ENCODE measurements at places on chromosomes 6 and 20.

- DNase-seq, result no peak
Observed at GRCh38 chr6:117449549-117450439, 24.1 kb upstream of the ROS1 start.

GRCh38 chr6:15675536-15676220 lies 12.8 kb upstream of the DTNBP1 start:
- DNase-seq, result no peak

GRCh38 chr6:52389626-52390360 lies 27.8 kb downstream of the PAQR8 start:
- peak; percentile 59 for DNase-seq

- no peak for DNase-seq
Observed at GRCh38 chr6:47288267-47289090, 21.2 kb downstream of the TNFRSF21 start.

DNA sequence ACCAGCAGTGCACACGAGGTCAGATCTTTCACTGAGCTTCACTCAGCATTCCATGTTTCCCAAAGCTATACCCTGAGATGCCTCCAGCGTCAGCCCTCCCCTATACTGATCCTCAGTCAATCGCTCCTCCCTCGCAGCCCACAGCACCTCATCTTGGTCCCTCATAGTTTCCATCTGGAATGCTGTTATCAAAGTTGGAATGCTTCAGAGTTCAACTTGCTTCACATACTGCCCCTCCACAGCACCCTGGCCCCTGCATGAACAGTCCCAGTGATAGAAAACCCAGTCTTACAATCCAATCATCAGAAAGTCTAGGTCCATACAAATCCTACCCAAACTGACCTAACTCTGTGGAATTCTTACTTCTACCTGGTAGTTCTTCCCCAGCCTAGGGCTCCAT lies 20.0 kb downstream of the SPAG4 start:
- no peak for DNase-seq

GRCh38 chr20:50120935-50121693 lies 8.2 kb upstream of the UBE2V1 start:
- no peak for DNase-seq

- no peak for DNase-seq
Observed at GRCh38 chr6:47862731-47863130, 80.9 kb downstream of the OPN5 start.

GRCh38 chr6:80938131-80938530 lies 814.4 kb downstream of the TENT5A start:
- DNase-seq, result no peak

DNA sequence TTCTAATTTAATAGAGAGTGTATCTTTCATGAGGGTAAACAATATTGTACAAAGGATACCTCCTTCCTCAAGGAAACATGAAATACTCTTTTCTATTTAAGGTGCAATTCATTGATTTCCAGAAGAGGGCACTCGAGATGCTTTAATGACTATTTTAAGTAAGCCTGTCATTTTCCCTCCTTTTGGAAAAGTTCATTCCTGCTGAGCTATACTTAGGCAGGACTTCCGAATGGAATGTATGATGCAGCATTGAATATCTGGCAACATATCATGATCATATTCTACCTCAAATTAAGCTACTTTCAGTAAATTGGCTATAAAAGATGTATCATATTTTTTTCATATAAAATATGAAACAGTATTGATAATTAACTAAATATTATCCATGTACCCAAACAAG lies 5.0 kb downstream of the DST start:
- DNase-seq, result no peak

- no peak for DNase-seq
Observed at GRCh38 chr6:160077526-160077925, 44.1 kb upstream of the SLC22A1 start.

DNA sequence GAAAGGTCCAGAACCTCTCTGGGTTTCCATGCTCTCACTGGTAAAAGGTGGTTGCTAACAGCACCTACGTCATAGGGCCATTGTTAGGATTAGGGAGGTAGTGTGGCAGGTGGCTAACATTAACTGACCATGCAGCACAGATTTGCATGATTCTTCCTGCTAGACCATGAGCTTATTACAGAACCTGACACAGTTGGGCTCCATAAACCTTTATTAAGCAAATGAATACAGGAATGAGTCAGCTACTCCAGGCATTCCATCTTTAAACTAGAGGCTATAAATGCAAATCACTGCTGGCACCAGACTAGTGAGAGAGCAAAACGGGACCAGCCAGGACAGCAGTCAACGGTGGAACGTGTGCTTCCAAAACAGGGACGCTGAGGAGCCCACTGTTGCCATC lies 440.1 kb downstream of the PTPRT start:
- no peak for DNase-seq

- no peak for DNase-seq
Observed at GRCh38 chr6:87721311-87721710, 19.3 kb upstream of the AKIRIN2 start.

DNA sequence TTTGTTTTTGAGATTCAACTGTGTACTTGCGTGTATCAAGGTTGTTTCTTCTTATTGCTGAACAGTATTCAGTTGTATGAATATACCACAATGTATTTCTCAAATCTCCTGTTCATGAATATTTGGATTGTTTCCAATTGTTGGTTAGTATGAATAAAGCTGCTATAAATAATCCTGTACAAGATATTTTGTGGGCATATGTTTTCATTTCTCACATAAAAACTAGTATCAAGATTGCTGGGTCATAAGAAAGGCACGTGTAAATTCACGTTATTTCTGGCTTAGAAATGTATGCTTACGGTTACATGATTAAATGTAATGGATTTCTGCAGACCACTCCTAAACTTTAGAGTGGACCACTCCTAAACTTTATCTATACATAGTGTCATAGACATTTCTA lies 96.6 kb downstream of the BTBD3 start:
- DNase-seq, result no peak

DNA sequence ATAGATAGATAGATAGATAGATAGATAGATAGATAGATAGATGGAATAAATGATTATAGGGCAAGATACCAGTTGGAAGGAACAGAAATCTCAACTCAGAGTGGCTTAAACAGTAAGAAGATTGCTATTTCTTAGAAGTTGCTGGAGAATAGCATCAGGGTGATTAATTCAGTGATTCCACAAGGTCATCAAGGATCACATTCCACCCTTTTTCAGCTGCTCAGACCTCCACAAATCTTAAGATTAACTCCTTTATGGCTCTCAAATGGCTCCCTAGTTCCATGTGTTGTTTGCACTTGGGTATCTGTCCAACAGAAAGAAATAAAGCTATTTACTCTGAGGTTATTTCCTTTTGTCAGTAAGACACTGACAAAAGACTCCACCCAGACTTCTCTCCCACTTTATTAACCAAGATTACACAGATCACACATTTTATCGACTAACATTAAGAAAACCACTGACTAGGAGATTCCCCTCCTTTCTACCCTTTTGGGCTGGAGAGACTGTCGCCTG lies 68.3 kb upstream of the KIF16B start:
- DNase-seq, result no peak

- no peak for DNase-seq
Observed at GRCh38 chr6:16677458-16677857, 83.8 kb downstream of the ATXN1 start.

DNA sequence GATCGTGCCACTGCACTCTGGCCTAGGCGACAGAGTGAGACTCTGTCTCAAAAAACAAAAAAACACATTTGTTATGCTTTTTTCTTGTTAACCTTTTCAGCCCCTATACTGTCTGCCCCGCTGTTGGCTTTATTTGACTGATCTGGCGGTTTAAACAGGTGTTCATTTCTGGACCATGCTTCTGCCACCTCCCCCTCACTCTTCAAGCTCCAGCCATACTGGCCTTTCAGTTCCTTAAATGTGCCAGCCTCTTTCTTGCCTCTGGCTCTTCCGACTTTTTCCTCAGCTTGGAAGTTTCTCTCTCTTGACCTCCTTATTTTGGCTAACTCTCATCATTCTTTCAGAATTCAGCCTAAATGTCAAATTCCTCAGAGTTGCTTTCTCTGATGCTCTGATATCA lies 35.2 kb upstream of the TXLNB start:
- DNase-seq, result no peak

DNA sequence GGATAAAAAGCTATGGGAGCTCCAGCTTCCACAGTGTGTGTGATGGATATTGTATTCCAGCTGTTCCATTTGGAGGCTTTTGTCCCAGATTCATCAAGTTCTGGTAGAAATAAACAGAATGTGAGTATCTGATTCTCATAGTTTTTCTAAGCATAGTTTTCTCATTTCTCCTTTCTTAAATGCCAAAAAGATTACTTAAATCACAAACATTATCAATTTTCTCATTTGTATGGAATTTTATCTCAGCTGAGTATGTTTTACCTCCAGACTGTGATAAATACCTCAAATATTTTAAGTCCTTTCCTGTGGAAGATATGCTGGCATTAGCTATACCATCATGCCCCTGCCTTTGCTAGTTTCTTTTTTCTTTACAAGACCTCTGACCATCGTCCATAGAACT lies 767.3 kb downstream of the TFAP2A start:
- no peak for DNase-seq

DNA sequence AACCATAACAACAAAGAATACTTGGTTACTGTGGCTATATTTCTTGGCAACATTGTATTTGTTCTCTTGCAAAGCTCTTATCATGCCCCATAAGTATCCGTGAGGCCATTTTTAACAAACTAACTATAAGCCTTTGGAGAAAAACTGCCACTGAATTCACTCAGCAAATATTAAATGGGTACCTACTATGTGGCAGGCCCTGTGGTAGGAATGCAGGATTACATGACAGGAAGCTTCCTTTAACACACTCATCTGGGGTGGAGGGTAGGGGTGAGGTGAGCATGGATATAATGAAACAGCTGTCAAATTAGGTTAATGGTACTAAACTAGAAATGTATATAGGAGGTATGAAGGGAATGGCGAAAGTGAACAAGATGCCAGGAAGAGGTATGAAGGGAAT lies 504.8 kb downstream of the MEI4 start:
- no peak for DNase-seq

DNA sequence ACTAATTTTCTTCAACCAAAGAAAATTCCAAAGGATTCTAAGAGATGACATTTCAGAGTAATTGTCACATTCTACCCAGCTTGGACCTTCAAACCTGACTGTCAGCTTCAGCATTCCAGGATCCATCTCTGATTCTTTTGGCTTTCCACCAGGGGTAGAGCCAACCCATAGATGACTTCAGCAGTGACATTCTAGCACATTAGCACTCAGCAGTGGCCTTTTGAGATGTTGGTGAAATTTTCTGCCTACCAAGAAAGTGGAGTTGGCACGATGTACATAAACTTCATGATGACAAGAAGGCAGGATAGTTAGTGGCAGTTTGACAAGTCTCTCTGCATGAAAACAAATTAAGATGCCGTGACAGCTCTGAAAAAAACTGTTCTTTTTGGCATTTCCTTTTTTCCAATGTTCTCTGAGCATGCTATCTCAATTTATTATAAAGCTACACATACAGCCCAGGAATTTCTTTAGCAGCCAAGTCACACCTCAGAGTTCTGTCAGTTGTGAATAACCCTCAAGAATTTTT lies 466.5 kb upstream of the RNF217 start:
- no peak for DNase-seq

GRCh38 chr20:49006446-49006980 lies 39.6 kb upstream of the CSE1L start:
- DNase-seq, result no peak

GRCh38 chr6:122114717-122115116 lies 284.7 kb upstream of the HSF2 start:
- no peak for DNase-seq

GRCh38 chr20:48815537-48815936 lies 12.3 kb downstream of the PREX1 start:
- DNase-seq, result no peak

GRCh38 chr6:75344021-75344420 lies 59.4 kb upstream of the TMEM30A start:
- no peak for DNase-seq

DNA sequence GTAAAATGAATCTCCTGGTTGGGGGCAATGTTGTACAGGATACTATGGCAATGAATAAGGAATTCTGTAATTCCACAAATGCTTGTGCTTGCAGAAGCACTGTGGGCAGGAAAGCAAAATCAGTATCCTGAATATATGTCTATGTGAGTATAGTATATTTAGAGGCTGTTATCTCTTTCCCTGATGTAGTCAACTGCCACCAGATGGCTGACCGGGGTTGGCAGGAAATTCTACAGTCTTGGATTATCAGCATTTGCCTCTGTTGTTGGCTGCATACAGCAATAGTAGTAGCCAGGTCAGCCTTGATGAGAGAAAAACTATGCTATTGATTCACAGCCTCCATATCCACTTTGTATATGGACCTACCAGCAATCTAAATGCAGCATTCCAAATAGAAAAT lies 425.1 kb upstream of the JAG1 start:
- DNase-seq, result no peak

DNA sequence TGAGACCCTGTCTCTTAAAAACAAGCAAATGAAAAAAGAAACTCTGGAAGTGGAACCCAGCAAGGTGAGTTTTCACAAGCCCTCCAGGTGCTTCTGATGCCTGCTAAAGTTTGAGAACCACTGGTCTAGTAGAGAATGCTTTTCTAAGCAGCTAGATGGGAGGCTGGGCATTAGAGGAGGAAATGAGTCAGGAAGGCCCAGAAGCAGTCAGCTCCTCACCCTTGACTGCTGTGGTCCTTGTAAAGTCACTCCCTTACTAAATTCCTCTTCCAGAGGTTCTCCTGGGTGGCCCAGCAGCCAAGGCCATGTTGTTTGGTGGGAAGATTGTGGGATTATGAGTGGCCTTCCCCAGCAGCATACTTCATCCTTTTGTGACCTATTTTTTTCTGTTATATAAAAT lies 52.0 kb upstream of the FYN start:
- DNase-seq, result no peak

- DNase-seq, result peak; percentile 96
Observed at GRCh38 chr20:33789109-33789857, 21.9 kb upstream of the CHMP4B start.

- DNase-seq, result no peak
Observed at GRCh38 chr6:41170547-41171160, 7.7 kb upstream of the TREM2 start.

DNA sequence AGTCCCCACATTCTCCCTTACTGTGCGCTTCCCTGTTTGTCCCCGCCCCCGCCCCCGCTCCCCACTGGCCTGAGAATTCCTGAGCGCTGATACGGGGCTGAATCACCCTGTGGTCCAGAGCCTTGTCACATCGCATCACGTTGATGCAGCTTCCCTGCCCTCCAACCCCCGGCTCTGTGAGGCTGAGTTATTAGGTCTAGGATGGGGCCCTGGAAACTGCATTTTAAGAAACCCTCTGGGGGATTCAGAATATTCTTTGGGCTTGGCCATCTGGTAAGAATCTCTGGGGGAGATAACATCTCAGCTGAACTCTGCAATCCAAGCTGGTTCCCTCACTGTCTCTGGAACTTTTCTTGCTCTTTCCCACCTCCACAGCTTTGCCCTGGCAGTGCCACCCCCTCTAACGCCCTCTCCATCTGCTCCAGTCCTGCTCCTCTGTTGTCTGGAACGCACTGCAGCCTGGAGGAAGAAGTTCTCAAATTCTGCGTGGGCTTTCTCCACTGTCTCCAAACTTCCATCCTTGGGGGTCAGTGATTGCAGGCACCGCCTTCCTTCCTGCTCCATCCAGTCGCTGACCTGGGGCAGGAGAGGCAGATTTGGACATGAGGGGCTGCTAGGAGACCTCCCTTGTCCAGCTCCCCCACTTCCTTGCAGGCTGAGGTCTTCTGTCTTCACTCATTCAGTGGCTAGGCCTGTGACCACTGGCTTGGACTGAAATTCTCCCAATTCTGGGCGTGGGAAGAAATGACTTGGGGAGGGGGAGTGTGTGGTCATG lies 42.6 kb downstream of the KIAA1755 start:
- peak; percentile 39 for DNase-seq
